ENCODE measurements at places on chromosomes 3 and 15. TPM values are rescaled to one million over a fixed set of nuclear protein-coding genes. Genes with fewer than 3 reads are reported as not detected.

DNA sequence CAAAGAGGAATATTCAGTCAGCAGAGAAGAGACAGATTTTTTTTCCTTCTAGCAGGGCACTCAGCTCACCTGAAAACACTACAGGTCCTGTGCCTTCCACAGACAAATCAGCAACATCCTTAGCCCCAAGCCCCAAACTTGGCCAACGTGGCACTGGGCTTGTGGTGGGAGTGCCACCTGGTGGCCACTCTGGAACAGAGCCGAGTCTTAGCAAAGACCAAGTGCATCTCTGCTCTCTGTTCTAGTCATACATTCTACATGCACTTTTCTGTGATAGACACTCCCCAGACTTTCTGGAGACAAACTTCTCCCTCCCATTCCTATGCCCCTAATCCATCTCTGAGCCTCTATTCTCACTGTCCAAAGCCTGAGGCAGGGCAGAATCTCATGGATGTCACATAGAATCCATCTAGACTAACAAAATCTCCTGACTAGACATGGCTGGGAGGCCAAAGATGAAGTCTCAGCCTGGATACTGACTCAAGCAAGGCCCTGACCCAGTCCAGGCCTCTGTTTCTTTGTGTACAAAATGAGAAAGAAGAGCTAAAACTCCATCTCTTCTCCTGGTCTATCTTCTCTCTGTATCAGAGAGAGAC is 5.1 kb upstream of the SEMA7A start:
- no peak for DNase-seq

GRCh38 chr3:134189849-134190248 is 60.8 kb downstream of the RYK start:
- DNase-seq: no peak

DNA sequence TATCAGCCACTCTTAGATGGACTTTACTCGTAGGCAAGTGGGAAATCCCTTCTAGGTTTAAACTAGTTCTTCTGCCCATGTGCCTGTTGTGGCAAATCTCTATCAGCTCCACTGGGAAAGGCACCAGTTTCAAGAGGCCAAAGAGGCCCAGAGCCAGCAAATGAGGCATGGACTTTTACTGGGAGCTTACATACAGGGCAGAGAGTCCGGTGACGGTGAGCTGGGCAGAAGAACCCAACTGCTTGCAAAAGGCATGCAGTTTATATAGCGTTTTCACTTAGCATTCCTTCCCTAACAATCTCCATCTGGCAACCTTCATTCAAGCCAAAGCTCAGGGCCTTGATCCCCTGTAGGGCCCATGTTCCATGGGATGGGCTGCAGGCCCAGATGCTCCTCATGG is 93.0 kb upstream of the C3orf80 start:
- no peak for DNase-seq

DNA sequence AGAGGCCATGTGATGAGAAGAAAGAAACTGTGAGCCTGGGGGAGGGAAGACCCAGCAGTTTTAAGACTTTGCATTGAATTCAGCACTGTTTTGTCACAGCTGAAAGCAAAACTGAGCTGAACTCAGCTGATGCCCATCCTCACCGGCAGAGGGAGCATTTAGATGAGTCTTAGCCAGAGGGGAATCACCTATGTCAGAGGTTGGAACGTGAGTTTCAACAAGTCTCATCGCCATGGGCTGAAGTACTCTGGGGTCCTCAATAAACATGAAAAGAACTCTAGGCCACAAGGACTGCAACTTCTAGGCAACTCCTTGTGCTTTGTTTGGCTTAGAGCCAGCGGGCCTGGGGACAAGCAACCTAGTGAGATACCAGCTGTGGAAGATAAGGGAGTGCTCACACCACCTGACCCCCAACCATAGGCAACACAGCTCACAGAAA is 324.5 kb downstream of the TBL1XR1 start:
- DNase-seq: no peak

GRCh38 chr15:60616628-60617027 is 137.7 kb upstream of the ICE2 start:
- DNase-seq: no peak

GRCh38 chr3:4752201-4753072 is 226.8 kb upstream of the BHLHE40 start:
- no peak for DNase-seq

SLC35A5 gene
- total RNA-seq: 43.4 TPM

SEMA3G gene
- 115 TPM for total RNA-seq

- no peak for DNase-seq
Observed at GRCh38 chr15:64182859-64183370, 20.1 kb upstream of the PPIB start.

DNA sequence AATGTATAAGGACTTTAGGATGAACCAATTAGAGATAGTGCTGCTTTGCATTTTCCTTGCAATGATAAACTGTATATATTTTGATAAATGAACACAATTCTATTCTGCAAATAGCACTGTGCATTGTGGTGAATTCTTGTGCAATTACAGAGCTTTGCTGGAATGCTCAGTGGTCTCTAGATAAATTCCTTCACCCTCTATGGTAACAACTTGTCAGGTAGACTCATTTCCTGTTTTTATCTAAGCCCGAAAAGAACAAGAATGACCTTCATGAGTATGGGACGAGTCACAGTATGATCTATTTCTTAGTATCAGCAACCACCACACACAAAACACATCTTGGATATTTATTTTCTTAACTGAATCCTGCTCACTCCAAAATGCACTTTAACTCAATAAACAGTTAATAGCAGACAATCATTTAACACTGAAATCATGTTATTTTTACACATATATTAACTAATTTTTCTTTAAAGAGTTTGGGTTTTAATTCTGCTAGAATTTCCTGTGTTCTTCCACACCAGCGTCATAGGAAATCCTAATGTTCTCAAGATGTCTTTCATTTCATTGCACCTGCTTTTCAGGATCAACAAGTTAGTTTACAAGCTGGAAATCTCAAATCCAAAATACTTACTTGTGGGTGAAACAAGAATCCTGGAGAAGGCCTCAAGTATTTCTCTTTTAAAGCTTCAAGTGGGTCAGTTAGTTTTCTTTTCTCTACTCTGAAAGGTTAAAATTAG is 551.2 kb downstream of the MECOM start:
- no peak for DNase-seq

CA12 gene
- 27.1 TPM for total RNA-seq

DNA sequence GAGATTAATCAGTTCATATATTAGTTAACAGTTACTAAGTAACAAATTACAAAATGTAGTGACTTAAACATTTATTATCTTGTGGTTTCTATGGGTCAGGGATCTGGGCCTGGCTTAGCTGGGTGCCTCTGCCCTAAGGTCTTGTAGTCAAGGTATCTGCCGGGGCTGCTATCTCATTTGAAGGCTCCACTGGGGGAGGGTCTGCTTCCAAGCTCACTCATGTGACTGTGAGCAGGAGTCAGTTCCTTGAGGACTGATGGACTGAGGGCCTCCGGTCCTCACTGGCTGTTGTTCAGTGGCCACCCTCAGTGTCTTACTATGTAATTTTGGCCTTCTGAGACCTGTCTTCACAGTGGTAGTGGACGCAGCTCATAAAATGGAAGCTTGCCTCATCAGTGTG is 135.9 kb upstream of the PLXNA1 start:
- DNase-seq: no peak

GRK7 gene
- total RNA-seq: not detected

GRCh38 chr3:70816346-70816745 is 503.9 kb upstream of the MDFIC2 start:
- DNase-seq: no peak

MYLK gene
- 52.6 TPM for total RNA-seq

DNA sequence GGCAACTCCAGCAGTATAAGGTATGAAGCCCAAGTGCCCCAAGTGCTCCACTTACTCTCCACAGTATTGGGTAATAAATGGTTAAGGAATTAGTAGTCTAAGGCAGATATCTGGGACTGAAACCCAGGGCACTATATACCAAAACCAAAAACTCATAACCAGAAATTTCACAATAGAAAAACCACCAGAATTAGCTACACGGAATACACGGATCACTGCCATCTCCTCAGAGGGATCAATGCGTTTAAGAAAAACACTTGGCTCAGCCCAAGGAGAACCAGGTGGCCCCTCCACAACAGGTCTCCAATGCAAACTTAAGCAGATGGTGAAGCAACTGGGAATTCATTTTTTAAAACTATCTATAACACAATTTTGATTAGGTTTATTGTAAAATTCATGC is 83.6 kb downstream of the FAIM start:
- DNase-seq: no peak

GRCh38 chr3:100048248-100048647 is 66.1 kb downstream of the FILIP1L start:
- DNase-seq: no peak

GRCh38 chr3:135740751-135741150 is 224.8 kb upstream of the PPP2R3A start:
- no peak for DNase-seq

GRCh38 chr15:27081676-27082418 is 110.9 kb downstream of the GABRG3 start:
- DNase-seq: no peak

- DNase-seq: no peak
Observed at GRCh38 chr3:69752241-69752640, 13.0 kb downstream of the MITF start.

SERINC4 gene
- total RNA-seq: not detected

DNA sequence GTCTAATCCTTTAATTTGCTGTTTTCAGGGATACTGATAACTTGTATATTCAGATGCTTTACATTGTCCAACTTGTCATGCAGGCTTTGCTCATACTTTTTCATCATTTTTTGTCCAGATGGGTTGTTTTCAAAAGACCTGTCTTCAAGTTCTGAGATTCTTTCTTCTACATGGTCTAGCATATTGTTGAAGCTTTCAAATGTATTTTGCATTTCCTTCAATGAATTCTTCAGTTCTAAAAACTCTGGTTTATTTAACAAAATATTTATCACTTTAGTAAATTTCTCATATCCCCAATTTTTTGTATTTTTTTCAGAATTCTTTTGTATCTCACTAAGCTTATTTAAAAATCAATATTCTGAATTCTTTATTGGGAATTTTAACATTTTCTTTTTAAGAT is 388.3 kb upstream of the IL12A start:
- DNase-seq: no peak

GRCh38 chr3:11720304-11720898 is 76.7 kb upstream of the VGLL4 start:
- DNase-seq: no peak

GRCh38 chr15:83413054-83413719 is 34.0 kb upstream of the SH3GL3 start:
- no peak for DNase-seq

DNA sequence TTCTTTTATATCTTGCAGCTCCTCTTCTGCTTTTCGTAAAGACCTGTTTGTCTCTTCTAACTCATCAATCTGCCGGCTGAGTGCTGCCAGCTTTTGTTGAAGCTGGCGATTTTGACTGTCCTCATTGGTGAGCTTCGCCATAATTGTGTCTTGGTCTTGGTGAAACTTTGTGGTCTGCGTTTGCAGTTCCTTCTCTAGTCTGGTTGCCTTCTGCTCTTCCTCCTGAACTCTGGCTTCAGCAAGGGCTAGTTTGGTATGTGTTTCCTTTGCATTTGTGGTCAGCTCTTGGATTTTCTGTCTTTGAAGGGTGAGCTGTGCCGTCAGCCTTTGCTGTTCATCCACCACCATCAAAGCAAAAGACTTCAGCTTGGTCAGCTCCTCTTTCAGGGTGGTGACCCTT is 32.9 kb downstream of the CMSS1 start:
- no peak for DNase-seq

DNA sequence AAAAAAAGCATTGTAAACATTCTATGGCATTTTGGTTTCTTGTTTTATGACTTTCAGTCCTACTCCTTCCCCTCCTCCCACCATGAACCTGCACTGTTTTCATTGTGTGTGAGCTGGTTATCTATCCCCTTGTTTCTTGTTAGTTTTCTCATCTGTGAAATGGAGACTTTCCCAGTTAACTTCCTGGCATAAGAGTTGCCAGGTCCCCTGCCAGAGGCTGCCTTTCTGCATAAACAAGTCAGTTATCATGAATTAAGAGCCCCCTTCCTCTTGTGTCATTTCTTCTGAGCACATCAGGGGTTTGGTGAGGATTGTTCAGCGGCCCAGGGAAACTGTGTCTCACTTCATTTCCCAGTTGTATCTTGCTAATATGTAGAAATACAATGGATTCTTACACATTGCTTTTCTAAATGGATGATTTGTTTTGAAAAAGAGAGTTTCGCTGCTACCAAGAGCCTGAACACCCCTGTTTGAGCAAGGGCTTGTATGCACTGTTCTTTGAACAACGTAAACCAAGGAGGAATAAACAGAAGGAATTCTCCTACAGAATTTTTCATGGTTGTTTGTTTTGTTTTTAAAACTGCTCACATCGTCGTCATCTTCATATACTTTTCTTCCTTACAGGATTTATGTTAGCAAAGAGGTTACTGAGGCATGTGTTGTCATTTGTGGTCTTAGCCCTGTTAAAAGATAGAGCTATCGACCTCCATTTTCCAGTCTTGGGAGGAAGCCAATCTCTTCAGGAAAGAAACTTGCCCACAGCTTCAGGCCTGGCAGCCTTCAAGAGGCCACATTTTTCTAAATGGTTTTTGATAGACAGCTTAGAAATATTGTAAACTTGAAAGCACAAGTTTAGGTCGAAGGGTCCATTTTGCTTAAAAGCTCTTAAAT is 144.6 kb upstream of the IL12A start:
- DNase-seq: no peak

IQCH gene
- total RNA-seq: 1.3 TPM

GRCh38 chr3:143786219-143787191 is 61.8 kb downstream of the SLC9A9 start:
- no peak for DNase-seq

GRCh38 chr3:143668924-143669790 is 179.1 kb downstream of the SLC9A9 start:
- no peak for DNase-seq

DNA sequence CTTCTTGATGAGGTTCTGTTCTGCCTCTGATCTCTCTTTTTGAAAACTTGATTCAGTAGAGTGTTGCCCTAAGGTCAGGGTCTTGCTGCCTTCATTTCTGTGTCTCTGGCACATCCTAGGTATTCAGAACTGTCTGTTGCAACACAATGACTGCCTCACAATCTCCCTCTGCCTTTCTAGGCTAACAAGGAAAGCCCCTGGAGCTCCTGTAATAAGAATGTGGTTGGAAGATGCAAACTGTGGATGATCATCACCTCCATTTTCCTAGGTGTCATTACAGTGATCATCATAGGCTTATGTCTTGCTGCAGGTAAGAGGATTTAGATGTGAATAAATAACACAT is 7.0 kb downstream of the C3orf52 start:
- DNase-seq: no peak

SLC12A1 gene
- not detected for total RNA-seq

- DNase-seq: no peak
Observed at GRCh38 chr3:114418724-114419543, 125.1 kb downstream of the TIGIT start.

PCBP4 gene
- total RNA-seq: 84.0 TPM

CLDN18 gene
- total RNA-seq: not detected

GRCh38 chr3:46479696-46480095 is 15.0 kb upstream of the LTF start:
- no peak for DNase-seq

- DNase-seq: no peak
Observed at GRCh38 chr3:134267996-134268395, 17.3 kb upstream of the RYK start.

DNA sequence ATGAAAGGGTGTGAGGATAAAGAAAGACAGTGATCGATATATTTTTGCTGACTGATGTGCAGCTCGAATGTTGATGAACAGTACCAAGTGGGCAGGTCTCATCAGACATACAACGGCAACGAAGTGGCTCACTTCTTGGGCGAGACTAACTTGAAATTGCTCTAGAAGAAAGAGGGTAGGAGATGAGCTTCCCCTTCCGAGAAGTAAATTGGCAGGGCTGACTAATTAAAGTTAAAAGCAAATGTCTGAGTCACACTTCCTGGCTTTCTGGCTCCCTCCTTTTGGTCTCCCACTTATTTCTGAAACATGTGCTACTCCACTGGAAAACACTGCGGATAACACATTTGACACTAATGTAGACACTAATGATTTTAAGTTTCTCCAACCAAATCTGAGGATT is 228.3 kb downstream of the ABHD5 start:
- no peak for DNase-seq

All from omental fat pad (tissue), 4 donors.